ENCODE measurements at places on chromosomes 12 and 14.
A peak's percentile ranks its signal among the peaks of the same experiment; 100 is the strongest.

- DNase-seq, result no peak
Measured at GRCh38 chr12:69042970-69043369, 110.0 kb upstream of the CPM start.

DNA sequence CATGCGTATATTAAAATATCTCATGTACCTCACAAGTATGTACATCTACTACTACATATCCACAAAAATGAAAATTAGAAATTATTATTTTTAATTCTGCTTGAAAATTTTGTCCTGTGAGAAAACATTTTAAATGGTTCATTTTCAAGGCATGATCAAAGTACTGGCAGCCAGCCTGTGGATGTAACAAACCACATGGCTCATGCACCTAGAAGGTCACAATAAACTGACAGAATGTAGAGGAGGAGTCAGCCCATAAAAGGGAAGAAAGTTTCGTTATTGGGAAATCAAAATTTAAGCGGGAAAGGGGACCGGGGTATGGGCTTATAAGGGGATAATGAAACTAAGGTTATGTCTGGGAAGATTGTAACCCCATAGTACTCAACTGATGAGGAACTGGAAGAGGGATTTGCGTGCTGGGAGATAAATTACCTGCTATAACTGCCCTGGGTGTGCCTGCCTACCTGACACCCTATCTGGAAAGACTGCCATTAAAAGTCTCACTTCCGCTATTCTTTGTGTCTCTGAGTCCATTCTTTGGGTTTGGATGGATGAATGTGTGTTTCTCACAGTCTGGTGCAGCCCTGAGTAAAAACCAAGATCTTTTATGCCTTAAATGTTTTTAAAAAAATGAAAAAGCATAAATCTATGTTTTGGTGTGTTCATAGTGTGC, 62.2 kb upstream of the PCED1B start:
- DNase-seq, result no peak

GRCh38 chr12:56616925-56617324, 13.2 kb downstream of the BAZ2A start:
- no peak for DNase-seq

DNA sequence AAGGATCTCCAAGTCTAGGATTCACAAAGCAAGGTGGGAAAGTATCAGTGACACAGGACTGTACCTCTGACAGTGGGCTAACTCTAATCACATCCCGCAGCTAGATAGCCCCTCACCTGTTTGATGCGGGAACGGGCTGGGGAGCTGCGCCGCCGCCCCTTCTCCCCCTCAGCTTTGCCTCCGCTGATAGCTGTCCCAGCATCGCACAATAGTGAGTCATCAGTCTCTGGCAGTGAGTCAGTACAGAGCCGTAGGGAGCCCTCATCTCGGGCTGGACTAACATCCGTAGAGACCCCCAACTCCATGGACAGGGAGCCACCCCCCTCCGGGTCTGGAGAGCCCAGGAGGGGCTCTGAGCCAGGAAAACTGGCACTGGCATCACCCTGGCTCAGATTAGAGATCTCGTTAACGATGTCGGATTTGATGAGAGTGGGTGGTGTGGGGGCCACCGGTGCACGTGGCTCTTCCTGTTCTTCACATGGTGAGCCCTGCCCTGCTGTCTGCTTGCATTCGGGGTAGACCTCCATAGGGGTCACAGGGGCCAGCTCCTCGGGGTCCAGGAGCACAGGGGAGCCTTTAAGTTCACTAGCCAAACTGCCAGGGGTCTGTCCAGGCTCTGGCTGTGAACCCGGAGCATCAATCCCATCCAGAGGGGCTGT, 10.9 kb downstream of the KMT2D start:
- no peak for DNase-seq

GRCh38 chr14:103910262-103910935, 17.9 kb upstream of the TDRD9 start:
- DNase-seq, result peak; percentile 85

GRCh38 chr14:34843011-34843554, 32.1 kb downstream of the BAZ1A start:
- no peak for DNase-seq

- DNase-seq, result no peak
Measured at GRCh38 chr12:118356809-118357256, 15.9 kb downstream of the TAOK3 start.

DNA sequence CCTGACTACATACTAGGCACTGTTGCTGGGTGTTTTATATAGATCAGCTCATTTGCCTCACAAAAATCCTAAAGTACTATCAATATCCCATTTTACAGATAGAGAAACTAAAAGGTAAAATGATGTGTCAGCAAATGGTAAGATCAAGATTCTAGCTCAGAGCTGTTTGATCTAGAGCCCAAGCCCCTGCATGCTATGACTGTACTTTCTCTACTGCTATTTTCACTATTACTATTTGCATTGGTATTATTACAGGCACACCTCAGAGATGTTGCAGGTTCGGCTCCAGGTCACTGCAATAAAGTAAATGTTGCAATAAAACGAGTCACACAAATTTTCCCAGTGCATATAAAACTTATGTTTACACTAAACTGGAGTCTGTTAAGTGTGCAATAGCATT, 10.9 kb downstream of the ISCU start:
- no peak for DNase-seq

GRCh38 chr12:120175537-120175936, 19.0 kb downstream of the GCN1 start:
- DNase-seq, result no peak

DNA sequence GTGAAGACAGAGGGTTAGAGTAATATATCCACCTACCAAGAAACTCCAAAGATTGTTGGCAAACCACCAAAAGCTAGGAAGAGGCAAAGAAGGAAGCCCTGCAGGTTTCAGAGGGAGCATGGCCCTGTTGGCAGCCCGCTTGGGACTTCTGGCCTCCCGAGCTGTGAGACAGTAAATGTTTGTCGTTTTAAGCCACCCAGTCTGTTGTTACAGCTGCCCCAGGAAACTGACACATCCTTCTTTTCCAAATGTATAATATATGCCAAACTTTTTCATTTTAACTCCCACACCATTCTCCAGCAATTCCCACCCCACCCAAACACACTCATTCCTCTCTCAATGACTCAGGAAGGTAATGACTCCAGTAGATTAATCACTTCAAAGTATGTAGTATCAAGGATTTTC, 74.0 kb downstream of the RPS29 start:
- DNase-seq, result no peak

DNA sequence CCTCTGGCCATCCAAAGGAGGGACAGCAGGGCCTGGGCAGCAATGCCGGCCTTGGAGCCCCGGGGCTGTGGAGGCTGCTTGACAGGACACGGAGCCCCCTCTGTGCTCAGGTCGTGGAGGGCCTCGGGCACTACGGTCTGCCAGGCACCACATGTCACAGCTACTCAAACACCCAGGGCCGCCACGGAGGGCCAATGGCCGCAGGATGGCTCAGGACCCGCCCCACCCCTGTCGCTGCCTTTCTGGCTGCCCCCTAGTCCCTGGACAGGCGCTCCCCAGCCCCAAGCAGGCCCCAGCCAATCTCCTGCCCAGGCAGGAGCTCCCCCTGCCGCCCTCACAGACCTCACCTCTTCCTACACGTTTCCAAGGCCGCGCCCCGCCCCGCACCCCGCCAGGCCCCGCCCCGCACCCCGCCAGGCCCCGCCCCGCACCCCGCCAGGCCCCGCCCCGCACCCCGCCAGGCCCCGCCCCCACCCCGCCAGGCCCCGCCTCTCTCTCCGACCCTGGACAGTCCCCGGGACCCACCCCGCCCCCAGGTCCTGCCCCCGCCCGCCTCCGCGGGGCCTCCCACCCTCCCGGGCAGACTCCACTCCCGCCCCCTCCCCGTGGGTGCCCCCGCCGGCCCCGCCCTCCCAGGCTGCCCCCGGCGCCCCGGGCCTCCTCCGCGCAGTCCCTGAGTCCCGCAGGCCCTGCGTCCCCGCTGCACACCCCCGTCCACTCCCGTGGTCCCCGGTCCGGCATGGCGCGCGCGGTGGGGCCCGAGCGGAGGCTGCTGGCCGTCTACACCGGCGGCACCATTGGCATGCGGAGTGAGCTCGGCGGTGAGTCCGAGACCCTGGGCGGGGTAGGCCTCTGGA, at the start of gene ASPG:
Gene ASPG (plus strand): TSS at position 669 of the 857 bp plus-strand sequence. CDS start 71 bp downstream, at position 740.
- peak; percentile 49 for DNase-seq

DNA sequence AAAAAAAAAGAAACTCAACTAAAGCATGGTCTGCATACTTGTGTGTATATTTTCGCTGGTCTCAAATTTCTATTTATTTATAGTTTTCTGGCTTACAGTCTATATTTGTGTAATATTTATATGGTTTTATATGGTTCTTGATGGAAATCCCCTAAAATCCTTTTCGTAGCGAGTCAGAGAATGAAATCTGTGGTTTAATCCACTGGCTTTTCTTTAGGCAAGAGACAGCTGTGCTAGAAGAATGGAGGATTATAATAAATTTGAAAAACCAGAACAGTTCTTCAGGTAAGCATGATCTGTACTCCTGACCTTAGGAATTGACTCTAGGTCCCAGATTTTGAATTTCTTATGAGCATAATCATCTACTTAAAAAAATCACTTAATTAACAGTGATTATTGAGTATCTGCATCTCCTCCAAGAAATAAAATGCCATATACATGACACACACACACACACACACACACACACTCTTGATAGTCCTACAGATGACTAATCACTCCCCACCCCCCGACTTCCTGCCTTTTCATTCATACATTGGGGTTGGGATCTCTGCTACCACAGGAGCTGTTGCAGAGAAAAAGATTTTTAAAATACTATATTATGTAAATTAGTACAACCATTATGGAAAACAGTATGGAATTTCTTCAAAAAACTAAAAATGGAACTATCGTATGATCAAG, 113.4 kb downstream of the CRADD start:
- DNase-seq, result no peak

DNA sequence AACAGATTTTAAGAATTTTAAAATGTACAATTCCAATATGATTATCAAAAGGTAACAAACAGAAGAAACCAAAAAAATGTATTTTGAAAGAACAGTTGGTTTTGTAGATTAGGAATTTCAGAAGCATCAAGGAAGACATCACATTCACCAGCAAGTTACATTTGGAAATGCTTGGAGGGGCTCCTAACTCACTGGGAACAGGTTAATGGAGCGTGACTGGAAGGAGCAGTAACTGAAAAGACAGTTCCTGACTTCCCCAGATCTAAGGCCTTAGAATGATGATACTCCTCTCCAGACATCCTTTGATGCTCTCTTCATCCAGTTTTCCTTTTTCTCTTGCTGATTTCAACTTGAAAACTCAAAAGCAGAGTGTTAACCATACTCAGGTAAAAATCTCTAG, 220.0 kb upstream of the EGLN3 start:
- DNase-seq, result no peak

DNA sequence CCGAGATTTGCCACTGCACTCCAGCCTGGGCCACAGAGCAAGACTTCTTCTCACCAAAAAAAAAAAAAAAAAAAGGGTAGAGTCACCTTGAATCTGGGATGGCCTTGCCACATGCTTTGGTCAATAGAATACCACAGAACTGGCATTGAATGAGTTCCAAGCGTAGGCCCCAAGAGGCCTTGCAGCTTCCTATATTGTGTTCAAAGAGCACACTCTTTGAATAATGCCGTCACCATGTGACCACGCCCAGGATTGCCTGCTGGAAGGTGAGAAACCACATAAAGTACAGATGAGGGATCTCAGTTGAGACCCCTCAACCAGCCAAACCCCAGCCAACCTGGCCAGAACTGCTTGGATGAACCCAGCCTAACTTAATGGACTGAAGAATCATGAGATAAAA, 239.2 kb upstream of the AMIGO2 start:
- no peak for DNase-seq

GRCh38 chr12:52246720-52247621, 13.9 kb downstream of the KRT7 start:
- DNase-seq, result no peak

- DNase-seq, result no peak
Measured at GRCh38 chr12:89389755-89390661, 37.7 kb upstream of the DUSP6 start.

GRCh38 chr14:90191154-90191553, 65.2 kb upstream of the PSMC1 start:
- DNase-seq, result no peak

- DNase-seq, result no peak
Measured at GRCh38 chr12:100166232-100166631, 23.6 kb upstream of the BLTP3B start.

- DNase-seq, result no peak
Measured at GRCh38 chr12:32894566-32894965, 2.0 kb downstream of the PKP2 start.

DNA sequence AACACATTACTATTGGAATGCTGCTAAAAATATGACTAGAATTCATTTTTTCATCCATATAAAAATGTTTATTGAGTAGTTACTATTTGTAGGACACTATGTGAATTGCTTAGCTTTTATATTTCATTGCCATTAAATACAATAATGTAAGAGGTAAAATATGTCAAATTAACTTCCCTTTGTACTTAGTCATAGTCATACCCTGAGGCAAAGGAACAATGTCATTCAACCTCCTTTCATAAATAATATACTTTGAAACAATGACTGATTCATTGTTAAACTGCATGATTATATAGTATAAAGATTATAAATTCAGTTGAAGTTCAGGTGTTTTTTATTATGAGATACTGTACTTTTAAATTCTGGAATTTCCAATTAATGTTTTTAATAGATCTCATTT, 105.2 kb downstream of the GARIN6 start:
- no peak for DNase-seq
